ENCODE measurements at places on chromosomes 1 and 21.

GRCh38 chr1:228284521-228284920, 76.7 kb downstream of the OBSCN start:
- no peak for DNase-seq

DNA sequence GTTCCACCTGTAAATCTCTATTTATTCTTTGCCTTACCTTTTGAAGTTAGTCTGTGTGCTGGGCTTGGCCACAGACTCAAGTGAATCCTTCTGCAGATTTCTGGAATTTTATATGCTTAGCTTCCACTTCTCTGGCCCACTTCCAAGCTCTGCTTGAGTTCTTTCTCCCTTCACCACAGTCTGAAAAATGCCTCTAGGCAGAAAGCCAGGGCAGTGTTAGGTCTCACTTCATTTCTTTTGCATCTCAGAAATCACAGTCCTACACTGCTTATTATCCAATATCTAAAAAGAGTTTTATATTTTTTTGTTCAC, 48.9 kb downstream of the INKA2 start:
- DNase-seq = peak; percentile 92

- DNase-seq = no peak
Observed at GRCh38 chr1:7456722-7457082, 314.4 kb upstream of the VAMP3 start.

DNA sequence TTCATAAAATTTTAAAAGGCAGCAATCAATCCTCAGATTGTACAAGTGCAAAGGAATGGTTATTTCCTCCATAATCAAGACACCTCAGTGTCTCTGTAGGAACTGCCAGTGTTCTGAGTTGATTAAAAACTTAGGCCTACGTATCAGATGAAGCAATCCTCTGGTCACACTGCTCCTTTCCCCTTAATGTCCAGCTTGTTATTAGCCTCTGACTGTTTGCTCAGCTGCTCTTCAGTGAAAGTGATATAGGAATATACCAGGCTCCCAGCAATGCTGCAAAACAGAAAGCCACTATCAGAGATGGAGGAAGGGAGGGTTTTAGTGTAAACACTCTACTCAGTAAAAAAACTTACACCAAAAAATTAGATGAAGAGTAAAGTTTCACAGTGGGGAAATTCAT, 49.8 kb downstream of the SLC35D1 start:
- no peak for DNase-seq

DNA sequence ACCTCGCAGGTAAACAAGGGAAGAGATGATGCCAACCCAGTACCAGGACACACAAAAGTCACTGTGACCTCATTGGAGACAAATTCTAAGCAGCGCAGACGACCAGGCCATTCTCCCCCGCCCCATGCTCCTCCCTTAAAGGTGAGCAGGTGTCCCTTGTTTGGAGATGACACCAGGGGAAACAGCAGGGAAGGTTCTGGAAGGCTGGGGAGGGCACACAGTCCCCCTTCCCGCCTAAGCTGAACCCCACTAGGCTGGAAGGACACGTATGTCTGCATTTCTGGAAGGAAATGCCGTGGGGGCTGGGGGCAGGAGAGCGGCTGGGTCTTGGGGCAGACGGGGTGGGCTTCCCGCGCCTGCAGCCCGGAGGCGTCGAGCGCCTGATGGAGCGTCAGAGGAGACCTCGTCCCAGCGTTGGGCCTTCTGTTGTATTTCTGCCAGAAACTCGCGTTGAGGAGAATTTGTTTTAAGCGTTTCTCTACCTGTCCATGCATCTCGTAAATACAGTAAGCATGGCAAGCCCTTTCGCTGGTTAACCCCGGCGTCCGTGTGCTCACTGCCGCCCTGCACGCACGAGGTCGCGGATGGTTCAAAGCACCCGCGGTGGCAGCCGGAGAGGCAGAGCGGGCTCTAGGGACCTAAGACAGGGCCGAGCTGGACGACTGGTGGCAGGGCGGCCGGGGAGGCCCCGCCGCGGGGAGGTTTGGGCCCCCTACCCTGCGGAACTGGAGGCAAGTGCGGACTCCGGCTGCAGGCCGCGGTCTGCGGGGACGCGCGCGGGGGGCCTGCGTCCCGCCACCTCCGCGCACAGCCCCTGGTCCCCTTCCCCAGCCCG, 1.2 kb upstream of the LHX4 start:
- DNase-seq = no peak

GRCh38 chr1:202199040-202199889, 5.7 kb downstream of the LGR6 start:
- no peak for DNase-seq

DNA sequence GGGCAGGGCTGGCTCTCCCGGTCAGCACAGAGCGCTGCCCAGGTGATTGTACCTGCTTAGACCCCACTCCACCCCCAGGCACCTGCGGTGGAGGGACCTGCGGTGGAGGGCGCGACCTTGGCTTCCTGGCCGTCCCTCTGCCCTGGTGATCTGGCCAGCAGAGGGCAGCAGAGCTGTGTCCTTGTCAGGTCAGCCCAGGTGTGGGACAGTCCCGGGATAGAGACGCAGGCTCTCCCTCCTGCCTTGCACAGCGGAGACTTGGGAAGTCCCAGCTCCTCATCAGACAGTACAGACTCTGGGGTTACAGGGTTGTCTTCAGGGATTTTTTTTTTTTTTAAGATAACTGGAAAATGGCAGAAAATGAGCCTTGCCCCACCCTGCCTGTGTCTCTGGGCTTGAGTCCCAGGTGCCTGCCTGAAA, 10.0 kb downstream of the SLX9 start:
- DNase-seq = no peak

GRCh38 chr1:65772607-65773006, 20.1 kb upstream of the PDE4B start:
- DNase-seq = no peak

DNA sequence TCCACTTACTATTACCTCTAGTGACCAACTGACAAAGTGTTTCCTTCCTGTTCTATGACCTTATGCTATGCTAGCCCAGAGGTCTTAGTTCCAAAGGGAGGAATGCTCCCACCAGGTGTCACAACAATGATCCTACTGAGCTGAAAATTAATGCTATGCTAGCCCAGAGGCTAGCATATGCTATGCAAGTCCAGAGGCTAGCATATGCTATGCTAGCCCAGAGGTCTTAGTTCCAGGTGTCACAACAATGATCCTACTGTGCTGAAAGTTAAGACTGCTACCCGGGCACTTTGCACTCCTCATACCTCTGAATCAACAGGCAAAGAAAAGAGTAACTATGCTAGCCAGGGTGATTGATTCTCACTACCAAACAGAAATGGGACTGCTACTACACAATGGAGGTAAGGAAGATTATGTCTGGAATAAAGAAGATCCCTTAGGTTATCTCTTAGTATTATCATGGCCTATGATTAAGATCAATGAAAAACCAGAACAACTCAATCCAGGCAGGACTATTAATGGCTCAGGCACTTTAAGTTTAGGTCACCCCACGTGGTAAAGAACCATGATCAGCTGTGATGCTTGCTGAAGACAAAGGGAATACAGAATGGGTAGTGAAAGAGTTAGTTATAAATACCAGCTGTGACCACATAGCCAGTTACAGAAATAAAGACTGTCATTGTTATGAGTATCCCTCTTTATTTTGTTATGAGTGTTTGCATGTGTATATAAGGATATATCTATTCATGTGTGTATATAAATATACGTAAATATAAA, 114.1 kb downstream of the CSMD2 start:
- DNase-seq = no peak

DNA sequence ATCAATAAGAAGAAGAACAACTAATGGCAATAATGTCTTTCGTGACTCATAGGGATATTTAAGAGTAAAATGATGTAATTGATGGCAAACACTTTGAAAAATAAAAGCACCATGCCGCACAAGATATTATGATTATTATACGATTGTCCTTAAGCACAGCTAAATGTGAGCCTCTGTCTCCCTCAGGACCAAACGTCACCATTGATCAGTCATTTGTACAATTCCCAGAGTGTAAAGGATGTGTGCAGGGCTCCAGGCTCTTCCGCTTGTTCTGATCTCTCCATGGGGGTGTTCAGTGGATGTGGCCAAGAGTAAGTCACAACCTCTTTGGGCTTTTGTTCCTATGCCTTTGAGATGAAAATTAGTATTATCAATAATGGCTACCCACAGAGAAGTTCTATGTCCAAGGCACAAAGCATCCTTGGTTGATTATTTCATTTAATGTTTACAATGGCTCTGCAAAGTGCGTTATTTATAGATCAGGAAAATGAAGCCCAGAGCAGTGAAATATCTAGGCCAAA, 17.7 kb upstream of the C1orf87 start:
- DNase-seq = no peak

DNA sequence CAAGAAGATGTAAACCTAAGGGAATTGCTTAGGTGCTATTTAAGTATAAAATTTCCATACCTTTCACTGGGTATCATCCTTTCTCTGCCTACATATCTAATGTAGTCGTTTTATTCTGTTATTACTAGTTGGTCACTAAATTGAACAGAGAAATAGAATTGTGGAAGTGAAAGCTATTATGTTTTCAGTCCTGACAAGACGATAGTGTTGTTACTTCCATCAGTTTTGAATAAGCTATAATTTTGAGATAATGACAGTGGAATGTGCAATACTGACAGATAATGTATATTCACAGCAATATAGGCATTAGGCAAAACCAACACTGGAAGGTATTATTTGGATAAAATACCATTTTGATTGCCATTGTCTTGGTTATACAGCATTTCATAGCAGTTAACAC, 181.8 kb downstream of the ADGRL2 start:
- no peak for DNase-seq

DNA sequence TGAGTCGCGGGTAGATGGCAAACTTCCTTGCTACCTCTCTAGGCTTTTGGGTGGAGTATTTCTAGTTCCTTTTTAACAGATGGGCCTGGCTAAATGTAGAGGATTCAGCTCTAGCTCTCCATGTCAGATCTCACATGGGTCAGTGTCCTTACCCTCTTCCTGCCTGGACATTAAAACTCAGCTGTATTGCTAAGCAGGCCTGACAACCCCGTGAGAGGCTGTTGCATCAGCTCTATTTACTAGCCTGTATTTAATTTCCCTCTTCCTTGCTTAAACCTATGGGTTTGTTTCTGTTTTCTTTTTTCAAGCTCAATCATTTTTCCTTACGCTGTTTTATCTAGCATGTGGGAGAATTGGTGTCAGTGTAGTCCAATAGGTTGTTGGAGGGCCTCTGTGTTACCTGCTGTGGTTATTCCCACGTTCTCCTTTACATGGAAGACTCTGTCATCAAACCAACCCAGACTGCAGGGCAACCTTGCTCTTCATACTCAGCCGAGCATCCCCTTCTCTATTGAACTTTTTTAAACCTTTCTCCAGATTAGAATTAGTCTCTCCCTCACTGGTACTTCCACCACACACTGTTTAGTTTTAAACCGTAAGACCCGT, 79.5 kb upstream of the BACH1 start:
- no peak for DNase-seq

DNA sequence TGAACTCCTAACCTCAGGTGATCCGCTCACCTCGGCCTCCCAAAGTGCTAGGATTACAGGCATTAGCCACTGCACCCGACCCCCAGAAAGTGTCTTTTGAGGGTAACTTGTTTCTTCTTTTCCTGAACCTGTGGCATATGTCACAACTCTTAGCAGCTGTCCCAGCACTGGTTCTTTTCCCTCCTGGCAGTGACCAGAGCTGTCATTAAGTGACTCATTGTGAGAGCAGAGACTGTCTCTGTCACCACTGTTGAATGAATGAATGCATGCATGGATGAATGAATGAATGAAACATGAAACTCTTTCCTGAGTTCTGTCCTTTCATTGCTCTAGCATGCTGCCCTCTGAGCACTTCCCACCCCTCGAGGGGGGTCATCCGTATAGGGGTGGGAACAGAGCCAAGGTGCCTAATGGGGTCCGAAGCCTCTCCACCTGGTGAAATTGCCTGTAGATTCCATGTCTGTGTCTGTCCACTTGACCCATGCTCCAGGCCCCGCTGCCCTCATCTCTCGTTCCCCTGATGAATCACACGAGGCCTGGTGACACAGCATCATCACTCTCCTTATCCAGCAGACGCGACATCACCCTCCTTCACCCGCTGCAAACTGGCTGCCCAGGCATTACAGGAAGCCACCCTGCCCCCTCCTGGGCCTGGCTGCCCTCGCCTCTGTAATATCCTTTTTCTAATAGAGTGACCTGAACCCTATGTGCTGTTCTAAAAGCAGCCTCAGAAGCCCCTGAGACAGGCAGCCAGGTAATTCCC, 75.0 kb downstream of the IGSF21 start:
- DNase-seq = no peak

GRCh38 chr1:22221233-22221780, 78.4 kb upstream of the WNT4 start:
- no peak for DNase-seq

GRCh38 chr1:161207173-161207572, 5.0 kb downstream of the NDUFS2 start:
- DNase-seq = no peak

DNA sequence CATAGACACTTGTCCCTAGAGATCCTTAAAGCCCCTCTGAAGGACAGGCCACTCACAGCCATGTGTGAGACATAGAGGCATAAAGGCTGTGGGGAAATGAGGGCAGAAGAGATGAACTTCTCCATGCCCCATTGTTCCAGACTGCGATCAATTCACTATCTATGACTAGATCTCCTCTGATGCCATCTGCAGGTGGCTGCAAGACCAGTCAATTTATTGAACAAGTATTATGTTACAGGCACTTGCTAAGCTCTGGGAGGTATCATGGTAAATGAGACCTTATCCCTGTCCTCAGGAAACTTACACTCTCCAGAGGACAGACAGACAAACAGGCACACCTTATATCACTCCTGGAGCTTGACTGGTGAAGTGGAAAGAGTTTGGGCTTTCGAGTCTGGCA, 22.9 kb downstream of the UBIAD1 start:
- DNase-seq = no peak

DNA sequence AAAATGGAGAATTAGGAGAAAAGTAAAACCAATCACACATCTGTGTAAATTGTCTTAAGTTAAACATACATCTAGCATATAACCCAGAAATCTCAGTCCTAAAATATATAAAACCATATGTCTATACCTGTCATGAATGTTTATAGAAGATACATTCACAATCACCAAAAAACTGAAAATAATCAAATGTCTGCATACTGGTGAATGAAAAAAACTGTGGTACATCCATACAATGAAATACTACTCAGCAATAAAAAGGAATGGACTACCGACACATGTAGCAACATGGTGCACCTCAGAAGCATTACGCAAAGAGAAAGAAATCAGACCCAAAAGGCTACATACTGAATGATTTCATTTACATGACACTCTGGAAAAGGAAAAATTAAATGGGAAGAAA, 47.7 kb upstream of the SEC16B start:
- DNase-seq = no peak

- peak; percentile 80 for DNase-seq
Observed at GRCh38 chr1:232012773-232013386, 386.3 kb downstream of the DISC1 start.

- DNase-seq = no peak
Observed at GRCh38 chr1:27027575-27028250, 15.1 kb upstream of the TENT5B start.

GRCh38 chr1:61864489-61864888, 122.2 kb downstream of the PATJ start:
- DNase-seq = no peak

- no peak for DNase-seq
Observed at GRCh38 chr1:65401612-65402011, 18.9 kb upstream of the LEPR start.

- no peak for DNase-seq
Observed at GRCh38 chr21:33767960-33768359, 125.7 kb downstream of the ITSN1 start.

GRCh38 chr1:63173161-63173560, 149.2 kb upstream of the FOXD3 start:
- no peak for DNase-seq
